SJSA1 (cell line): ENCODE measurements at places on chromosomes 4 and X.

DNA sequence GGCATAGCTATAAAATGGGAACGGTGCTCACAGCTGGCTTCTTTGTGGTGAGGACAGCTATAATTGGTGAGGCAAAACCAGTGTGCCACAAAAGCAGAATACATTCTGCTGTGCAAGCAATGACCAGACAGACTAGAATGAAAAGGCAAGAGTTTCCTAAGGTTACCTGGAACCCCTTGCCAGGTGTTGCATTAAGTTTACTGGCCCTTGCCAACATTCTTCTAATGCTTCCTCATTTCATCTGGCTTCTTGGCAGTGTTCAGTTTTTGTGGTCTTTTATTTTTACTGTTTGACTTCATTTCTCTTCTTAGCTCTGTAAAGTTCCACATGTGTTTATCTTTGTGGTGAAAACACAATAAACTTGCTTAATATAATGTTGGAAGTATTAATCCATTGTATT lies 131.4 kb downstream of the PTTG2 start:
- DNase-seq = no peak

GRCh38 chrX:49172280-49172780 lies 632 bp downstream of the PLP2 start:
- DNase-seq = peak; percentile 59

DNA sequence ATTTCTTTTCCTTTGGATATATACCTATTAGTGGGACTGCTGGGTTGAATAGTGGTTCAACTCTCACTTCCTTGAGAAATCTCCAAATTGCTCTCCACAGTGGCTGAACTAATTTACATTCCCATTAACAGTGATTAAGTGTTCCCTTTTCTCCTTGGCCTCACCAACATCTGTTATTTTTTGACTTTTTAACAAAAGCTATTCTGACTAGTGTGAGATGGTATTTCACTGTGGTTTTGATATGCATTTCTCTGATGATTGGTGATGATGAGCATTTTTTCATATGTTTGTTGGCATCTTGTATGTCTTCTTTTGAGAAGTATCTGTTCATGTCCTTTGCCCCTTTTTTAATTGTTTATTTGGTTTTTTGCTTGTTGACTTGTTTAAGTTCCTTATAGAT lies 413.0 kb downstream of the MAPK10 start:
- DNase-seq = no peak

GRCh38 chrX:136251041-136251991 lies at the start of gene MAP7D3:
Gene MAP7D3 (minus strand): TSS chrX:136251400. CDS start chrX:136251358, 42 bp downstream.
- peak; percentile 60 for DNase-seq

DNA sequence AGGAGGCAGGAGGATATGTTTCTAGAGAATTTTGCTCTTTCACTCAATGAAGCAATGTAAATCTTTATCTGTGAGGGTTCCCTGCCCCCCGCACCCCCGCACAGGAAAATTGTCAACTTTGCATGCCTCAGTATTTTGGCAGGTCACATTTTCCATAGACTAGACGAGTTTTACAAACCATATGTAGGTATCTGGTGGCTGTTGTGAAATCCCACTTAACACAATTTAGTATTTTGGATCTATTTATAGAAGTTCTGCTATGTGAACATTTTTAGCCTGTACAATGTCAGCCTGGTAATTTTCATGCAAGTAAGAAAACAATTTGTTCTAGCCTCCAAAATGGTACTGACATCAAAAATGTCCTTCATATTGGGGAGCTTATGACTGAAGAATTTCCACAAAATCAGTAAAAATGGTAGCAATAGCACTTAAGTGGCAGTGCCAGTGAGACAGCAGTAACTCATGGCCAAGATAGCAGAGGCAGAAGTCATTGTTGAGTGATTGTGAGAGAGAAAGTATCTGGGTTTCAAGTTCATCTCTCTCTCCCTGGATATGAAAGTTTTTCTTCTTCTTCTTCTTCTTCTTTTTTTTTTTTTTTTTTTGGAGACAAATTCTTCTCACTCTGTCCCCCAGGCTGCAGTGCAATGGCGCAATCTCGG lies 12.4 kb upstream of the FRYL start:
- no peak for DNase-seq

DNA sequence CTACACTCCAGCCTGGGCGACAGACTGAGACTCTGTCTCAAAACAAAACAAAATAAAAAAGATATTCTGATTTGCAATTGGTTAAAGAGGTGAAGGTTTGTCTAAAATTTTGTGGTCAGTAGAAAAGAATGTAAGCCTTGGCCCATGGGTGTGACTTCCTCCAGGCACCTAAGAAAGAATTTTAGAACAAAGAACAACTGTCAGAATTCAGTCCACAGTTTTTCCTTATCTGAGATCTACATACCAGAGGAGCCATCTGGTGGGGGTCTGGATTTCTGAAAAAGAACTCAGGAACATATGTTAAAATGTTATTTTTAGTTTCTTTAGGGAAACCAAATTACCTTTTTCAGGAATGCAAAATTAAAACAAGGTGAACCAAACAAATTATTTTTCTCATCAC lies 434.1 kb downstream of the ANKRD50 start:
- DNase-seq = peak; percentile 45

DNA sequence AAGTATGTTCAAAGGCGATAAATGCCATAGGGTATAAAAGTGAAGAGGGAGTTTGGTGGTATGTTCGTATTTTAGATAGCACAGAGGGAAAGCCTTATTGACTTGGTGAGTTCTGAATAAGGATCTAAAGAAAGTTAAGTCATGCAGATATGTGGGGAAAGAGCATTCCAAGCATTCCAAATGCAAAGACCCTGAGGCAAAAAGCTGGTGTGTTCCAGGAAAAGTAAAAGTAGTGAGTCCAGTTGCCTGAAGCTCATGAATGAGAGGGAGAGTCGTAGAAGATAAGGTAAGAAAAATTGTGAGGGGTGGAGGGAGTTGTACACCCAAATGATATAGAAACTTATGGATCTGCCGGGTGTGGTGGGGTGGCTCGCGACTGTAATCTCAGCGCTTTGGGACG lies 426.7 kb downstream of the RPA4 start:
- no peak for DNase-seq

GRCh38 chrX:115023811-115024210 lies 6.4 kb upstream of the IL13RA2 start:
- no peak for DNase-seq

DNA sequence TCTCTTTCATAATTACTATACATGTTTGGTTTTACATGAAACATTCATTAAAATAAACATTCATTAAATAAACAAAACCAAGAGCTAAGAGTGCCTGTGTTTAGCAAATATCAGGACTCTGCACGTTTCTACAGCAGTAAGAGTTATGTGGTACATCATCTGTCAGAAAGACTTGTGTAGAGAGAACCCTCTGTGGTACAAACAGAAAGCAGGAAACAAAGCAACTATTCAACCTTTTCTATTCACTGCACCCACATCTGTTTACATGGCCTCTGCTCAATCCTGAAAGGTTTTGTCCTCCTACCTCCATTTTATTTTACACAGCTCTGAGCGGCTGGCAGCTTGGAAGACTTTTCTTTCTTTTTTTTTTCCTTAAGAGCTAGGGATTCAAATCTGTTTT lies 90.7 kb upstream of the PCDH18 start:
- no peak for DNase-seq

- DNase-seq = no peak
These were observed 91.8 kb upstream of the HPRT1 start for GRCh38 chrX:134368126-134368525.

GRCh38 chr4:139961344-139961946 lies 192.5 kb downstream of the MAML3 start:
- DNase-seq = peak; percentile 56

GRCh38 chr4:81684352-81684751 lies 212.6 kb upstream of the RASGEF1B start:
- no peak for DNase-seq

- no peak for DNase-seq
These were observed 24.9 kb upstream of the OCIAD2 start for GRCh38 chr4:48931459-48931858.

DNA sequence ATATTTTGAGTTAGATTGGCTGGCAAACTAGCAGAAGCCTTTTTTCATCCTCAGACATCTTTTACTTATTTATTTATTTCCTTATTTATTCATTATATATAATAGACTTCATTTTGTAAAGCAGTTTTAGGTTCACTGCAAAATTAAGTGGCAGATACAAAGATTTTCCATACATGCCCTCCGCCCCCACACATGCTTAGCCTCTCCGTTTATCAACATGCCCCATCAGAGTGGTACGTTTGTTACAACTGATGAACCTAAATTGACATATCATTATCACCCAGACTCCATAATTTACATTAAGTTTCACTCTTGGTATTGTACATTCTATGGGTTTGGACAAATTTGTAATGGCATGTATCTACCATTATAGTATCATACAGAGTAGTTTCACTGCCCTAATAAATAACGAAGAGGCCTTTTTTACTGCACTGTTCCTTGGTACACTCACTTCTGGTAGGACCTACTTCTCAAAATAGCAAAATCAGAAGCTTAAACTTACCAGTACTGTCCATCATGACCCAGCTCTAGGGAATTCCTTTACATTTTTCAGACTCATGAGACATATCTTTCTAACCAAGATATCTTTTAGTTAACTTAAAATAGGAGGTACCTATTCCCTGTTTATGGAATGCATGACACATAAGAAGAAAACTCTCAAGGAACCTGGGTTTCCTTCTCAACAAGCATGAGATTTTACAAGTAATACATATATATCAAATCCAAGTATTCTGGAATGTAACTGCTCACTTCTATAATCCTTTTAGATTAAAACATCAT lies 4.8 kb upstream of the TMPRSS11B start:
- no peak for DNase-seq

GRCh38 chr4:104983615-104984179 lies 163.0 kb upstream of the TET2 start:
- DNase-seq = no peak

- no peak for DNase-seq
These were observed 19.6 kb upstream of the HMX1 start for GRCh38 chr4:8891255-8891645.

DNA sequence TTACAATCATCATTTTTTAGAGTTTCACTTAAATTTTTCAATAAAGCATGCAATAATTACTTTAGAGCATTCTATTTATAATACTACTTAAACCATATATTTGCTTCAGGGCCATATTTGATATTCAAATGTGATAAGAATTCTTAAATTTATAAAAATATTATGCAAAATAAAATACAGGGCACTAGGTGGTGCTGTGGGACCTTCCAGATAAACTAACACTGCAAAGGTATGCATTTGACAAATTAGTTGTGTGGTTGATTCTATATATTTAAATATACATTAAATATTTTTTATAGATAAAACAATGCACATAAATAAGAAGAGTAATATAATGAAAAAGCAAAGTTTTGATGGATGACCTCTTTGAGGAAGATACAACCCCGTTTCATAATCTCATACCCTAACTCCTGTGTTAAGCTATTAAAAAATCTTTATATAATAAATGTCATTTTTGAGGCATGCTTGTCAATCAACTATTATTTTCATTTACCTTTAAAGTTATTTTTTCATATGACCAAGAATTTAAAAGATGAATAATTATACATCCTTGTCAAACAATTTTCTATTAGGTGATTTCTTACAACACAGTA lies 128.4 kb downstream of the REELD1 start:
- DNase-seq = peak; percentile 17

GRCh38 chrX:136941396-136942337 lies 61.1 kb upstream of the RBMX start:
- DNase-seq = no peak

GRCh38 chr4:167614866-167615265 lies 380.6 kb upstream of the SPOCK3 start:
- no peak for DNase-seq

DNA sequence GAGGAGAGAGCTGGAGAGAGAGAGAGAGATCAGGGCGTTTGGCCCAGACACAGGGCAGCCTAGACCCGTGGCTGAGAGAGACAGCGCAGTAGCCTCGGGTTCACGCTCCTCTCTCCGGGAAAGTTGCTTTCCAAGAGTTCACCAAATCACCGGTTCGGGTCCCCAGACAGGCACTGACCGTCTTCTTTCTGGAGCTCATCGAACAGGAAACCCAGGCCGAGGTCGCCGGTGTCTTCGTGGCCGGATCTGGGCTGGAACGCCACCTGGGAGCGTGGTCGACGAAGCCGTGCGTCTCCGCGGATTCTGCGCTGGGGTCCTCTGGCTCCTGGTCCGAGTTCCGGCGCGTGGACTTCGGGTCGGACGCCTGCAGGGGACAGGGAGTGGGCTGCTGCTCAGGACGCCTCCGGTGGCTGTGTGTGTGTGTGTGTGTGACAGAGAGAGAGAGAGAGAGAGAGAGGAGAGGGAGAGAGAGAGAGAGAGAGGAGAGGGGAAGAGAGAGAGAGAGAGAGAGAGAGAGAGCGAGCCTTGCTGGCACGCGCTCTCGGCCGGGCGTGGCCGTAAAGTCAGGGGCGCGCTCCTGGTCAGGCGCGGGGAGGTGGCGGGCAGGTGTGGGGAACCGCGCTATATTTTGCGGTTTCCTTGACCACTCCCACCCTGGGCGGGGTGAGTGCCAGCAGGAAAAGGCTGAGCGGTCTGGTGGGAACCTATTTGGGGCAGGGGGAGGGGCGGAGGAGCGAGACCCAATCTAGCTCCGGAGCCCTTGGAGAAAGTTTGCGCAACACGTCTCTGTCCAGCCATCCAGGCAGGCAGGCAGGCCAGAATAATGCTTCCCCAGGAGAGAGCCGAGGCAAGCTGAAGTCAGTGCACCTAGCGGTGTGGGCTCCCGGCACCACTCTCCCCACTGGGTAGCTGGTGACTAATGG lies 62.1 kb downstream of the RHOXF2B start:
- DNase-seq = no peak

GRCh38 chrX:42485601-42486000 lies 292.4 kb downstream of the PPP1R2C start:
- no peak for DNase-seq

GRCh38 chr4:164779811-164780216 lies 25.9 kb downstream of the SMIM31 start:
- DNase-seq = peak; percentile 92

DNA sequence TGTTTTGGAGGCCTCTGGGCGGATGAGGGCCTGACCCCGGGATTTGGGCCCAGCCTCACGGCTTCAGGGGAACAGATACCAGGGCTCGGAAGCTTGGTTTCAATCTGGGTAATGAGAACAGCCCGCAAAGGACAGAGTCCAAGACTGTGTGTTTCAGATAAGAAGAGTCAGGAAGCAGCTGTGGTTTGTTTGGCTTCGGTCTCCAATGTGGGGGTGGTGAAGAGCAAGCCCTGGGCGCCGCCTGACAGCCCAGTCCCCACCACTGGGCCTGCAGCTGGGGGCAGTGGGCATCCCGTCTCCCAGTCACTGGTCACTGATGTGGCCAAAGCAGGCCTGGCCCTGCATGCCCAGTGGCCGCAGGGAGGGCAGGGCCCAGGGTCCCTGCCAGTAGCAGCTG lies 9.1 kb downstream of the WFS1 start:
- no peak for DNase-seq

DNA sequence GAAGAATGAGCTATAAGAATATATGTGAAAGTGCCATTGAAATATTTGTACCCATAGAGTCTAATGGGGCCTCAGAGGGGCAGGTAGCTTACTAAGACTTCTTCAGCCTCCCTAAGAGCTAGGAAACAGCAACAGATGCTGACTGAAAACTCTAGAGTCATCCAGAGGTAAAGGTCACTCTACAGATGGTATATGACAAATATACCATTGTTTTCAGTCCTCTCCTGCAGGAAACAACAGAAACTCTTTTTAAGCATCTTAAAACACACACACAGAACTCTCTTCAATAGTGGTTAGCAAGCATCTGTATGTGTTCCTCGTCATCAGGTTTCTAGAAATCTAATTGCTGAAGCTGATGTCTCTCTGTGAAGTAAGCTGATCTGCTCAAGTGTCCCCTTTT lies 313.8 kb upstream of the GATB start:
- no peak for DNase-seq
